ENCODE measurements at places on chromosomes 3 and 15.

GRCh38 chr3:134618478-134619300, 32.1 kb downstream of the KY start:
- no peak for DNase-seq

DNA sequence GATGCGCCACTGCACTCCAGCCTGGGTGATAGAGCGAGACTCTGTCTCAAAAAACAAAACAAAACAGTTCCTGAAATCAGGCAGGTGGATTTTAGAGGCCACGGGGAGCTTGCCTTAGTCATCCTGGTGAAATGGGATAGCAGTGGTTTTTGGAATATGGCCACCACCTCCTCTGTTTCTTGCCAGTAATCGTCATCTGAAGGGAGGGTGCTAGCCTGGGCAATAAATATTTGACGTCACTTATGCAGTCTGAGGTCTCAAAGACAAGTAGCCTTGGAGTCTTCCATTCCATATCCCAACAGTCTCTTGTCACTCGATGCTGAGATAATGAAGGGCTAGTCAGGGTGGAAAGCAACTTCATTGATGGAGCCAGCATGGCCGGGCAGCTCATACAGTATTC, 55.2 kb downstream of the KCNAB1 start:
- no peak for DNase-seq

DNA sequence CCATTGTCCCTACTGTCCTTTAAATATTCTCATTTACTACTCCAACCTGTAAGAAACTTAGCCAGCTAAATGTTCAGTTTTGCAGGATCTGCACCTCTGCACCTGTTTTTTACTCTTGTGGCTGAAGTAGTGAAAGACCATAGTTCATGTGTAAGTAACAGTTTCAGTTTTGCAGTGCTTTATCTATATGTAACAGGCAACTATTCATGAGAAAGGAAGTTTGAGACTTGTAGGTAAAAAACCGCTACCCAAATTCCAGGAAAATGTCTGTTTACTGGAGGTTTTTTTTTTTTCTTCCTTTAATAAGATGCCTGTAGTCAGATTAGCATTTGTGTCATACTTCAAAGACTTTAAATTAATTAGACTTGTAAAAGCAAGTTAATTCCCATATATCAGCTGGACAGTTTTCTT, 25.4 kb upstream of the MBNL1 start:
- DNase-seq = peak; percentile 85

GRCh38 chr3:193207290-193208273, 33.4 kb upstream of the PLAAT1 start:
- no peak for DNase-seq

- DNase-seq = no peak
Measured at GRCh38 chr3:140830391-140830790, 111.2 kb upstream of the SLC25A36 start.

DNA sequence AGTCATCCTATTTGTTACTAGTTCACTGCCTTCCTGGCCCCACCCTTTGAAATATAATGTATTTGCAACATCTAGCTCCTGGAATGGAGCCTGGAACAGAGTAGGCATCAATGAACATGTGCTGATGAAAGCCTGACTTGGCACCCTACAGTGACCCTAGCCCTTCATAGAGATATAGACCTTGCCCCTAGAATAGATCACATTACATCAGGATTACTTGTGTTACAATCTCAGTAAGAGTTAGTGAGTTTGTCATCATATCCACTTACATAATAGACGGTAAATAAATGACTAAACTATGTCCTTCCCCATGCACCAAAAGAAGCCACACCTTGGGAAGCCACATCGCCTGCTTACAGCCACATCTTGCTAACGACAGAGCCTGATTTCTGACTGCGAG, 110.5 kb upstream of the WNT5A start:
- no peak for DNase-seq

All from GM12865 (cell line).